Panc1 (cell line): ENCODE measurements at places on chromosomes 16 and 17.

DNA sequence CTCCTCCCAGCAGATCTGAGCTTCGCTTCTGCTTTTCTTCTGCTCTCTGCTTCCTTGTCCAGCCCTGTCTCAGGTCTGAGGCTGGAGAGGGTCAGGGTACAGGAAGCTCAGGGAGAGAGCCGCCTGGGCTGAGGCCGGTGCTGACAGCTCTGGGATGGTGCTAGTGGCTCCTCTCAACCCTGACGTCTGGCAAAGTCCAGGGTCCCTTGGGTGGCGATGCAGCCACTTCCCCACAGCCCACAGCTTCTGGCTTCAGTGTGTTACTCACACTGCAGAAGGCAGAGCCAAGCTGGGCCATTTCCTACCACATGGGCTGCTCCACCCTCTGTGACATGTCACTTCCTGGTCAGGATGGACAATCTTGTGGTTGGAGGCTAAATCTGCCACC lies at the start of gene CD300C:
CD300C (minus strand) TSS at position 273 of the 388 bp plus-strand sequence. CDS start 333 bp downstream, outside the sequence.
- no peaks in the 10 kb centered on the region for H3K27me3 ChIP-seq
- no peak within 1 kb of the TSS for H3K4me3 ChIP-seq
- no peaks in the 10 kb centered on the region for H3K4me1 ChIP-seq
- DNase-seq = no peak
- no peaks in the 10 kb centered on the region for H3K36me3 ChIP-seq

GRCh38 chr16:7998789-7999453 lies 591.4 kb downstream of the TMEM114 start:
- H3K36me3 ChIP-seq = no peaks in the 10 kb centered on the region
- no peak overlapping the region for H3K27ac ChIP-seq
- H3K27me3 ChIP-seq = no peaks in the 10 kb centered on the region
- no peaks in the 10 kb centered on the region for H3K4me1 ChIP-seq
- DNase-seq = no peak
- H3K4me3 ChIP-seq = no peak overlapping the region

GRCh38 chr16:29789775-29790182 lies 772 bp upstream of the KIF22 start:
- DNase-seq = no peak
- no peaks in the 10 kb centered on the region for H3K27me3 ChIP-seq
- H3K4me1 ChIP-seq = peaks cover 12% of the 10 kb centered on the region

DNA sequence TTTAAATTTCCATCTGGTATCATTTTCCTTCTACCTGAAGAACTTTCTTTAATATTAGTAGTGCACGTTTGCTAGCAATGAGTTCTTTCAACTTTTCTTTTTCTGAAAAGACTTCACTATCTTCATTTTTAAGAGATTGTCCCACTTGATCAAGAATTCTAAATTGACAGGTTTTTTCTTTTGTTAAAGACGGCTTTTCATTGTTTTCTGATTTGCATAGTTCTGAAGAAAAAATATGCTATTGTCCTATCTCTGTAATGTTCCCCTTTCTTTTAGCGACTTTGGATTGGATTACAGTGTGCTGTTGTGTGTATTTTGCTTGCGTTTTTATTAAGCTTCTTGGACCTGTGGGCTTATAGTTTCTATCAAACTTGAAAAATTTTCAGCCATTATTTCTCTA lies 126.3 kb upstream of the NACA2 start:
- H3K4me3 ChIP-seq = no peak overlapping the region
- no peaks in the 10 kb centered on the region for H3K27me3 ChIP-seq
- no peaks in the 10 kb centered on the region for H3K4me1 ChIP-seq
- no peak overlapping the region for H3K27ac ChIP-seq
- no peak for DNase-seq
- H3K36me3 ChIP-seq = no peaks in the 10 kb centered on the region

DNA sequence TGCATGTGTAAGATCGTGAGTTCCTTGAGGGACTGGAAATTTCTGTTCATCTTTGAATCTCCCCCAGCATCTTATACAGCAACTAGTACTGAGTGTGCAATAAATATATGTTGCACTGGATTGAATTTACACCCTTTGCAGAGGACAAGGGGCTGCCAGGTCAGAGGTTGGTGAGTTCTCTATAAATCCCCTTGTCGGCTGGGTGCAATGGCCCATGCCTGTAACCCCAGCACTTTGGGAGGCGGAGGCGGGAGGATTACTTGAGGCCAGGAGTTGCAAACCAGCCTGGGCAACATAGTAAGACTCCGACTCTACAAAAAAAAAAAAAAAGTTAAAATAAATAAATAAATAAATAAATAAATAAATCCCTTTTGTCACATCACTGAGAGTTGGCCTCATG lies 9.4 kb upstream of the SP6 start:
- H3K4me1 ChIP-seq = peaks cover 10% of the 10 kb centered on the region
- no peak overlapping the region for H3K4me3 ChIP-seq
- H3K27me3 ChIP-seq = no peaks in the 10 kb centered on the region
- DNase-seq = no peak
- no peaks in the 10 kb centered on the region for H3K36me3 ChIP-seq

- H3K36me3 ChIP-seq = no peaks in the 10 kb centered on the region
- H3K27me3 ChIP-seq = no peaks in the 10 kb centered on the region
- H3K27ac ChIP-seq = no peak overlapping the region
- no peak overlapping the region for H3K4me3 ChIP-seq
- H3K4me1 ChIP-seq = no peaks in the 10 kb centered on the region
These were observed 100.0 kb upstream of the MED13 start for GRCh38 chr17:62164747-62165722.

DNA sequence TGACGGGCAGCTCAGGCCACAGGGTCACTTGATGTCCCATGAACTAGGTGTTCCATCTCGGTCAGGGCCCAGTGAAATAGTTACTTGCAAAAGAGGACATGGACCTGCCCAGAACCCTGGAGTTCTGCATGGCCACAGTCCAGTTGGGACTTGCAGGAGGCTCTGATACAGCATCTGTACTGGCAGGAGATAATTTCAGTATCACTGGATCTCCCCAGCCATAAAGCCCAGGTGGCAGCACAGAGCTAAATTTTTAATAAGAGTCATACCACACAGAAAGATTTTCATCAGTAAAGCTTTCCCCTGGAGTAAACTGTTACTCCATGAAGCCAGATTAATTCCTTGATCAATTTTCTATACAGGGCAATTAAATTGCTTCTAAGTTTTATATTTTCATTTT lies 18.0 kb upstream of the SLC16A5 start:
- no peaks in the 10 kb centered on the region for H3K36me3 ChIP-seq
- H3K4me3 ChIP-seq = no peak overlapping the region

- no peak overlapping the region for H3K4me3 ChIP-seq
- no peak for DNase-seq
- no peaks in the 10 kb centered on the region for H3K27me3 ChIP-seq
- no peaks in the 10 kb centered on the region for H3K4me1 ChIP-seq
These were observed 21.0 kb downstream of the MYLK3 start for GRCh38 chr16:46727184-46727583.

DNA sequence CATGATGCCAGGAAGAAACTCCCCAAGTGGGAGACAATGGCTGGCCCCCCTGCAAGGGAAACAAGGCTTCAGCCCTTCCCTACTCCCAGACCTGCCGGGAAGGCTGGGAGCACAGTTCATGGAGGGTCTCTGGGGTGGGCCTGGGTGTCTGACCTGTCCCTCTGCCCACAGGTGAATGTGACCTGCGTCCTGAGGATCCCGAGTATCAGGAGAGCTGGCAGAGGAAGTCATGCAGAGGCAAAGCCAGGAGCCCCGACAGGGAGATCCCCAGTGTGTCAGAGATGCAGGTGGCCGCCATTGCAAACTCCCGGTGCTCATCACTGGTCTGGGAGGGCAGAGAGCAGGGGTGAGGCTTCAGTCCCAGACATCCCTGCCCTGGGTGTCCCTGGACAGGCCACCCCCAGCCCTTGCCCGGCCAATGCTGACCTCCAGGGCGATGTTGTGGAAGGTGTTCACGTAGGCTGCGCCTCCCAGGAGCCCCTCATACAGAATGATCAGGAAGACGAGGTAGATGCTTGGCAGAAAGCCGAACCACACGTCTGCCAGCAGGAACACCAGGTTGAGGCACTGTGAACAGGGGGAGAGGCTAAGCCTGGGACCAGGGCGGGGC lies 5.3 kb upstream of the NPIPB7 start:
- H3K27me3 ChIP-seq = no peaks in the 10 kb centered on the region
- no peak for DNase-seq
- H3K4me1 ChIP-seq = no peaks in the 10 kb centered on the region
- H3K27ac ChIP-seq = no peak overlapping the region
